DND-41 (cell line): ENCODE measurements at places on chromosomes 3 and 15.
A peak's percentile ranks its signal among the peaks of the same experiment; 100 is the strongest.

- DNase-seq: no peak
- H3K36me3 ChIP-seq: no peaks in the 10 kb centered on the region
- H3K27ac ChIP-seq: no peak overlapping the region
- no peaks in the 10 kb centered on the region for H3K27me3 ChIP-seq
- no peaks in the 10 kb centered on the region for H3K4me1 ChIP-seq
- H3K4me3 ChIP-seq: no peak overlapping the region
Observed at GRCh38 chr3:156102267-156102931, 18.0 kb upstream of the KCNAB1 start.

- no peaks in the 10 kb centered on the region for H3K4me1 ChIP-seq
- H3K27me3 ChIP-seq: no peaks in the 10 kb centered on the region
- no peak overlapping the region for H3K4me3 ChIP-seq
- DNase-seq: no peak
Observed at GRCh38 chr3:17399586-17399985, 342.8 kb downstream of the TBC1D5 start.

- DNase-seq: no peak
- no peaks in the 10 kb centered on the region for H3K27me3 ChIP-seq
- no peaks in the 10 kb centered on the region for H3K36me3 ChIP-seq
- H3K4me1 ChIP-seq: no peaks in the 10 kb centered on the region; the same call in 1 of the 2 replicates
Observed at GRCh38 chr3:106611841-106612240, 743.0 kb upstream of the CBLB start.

DNA sequence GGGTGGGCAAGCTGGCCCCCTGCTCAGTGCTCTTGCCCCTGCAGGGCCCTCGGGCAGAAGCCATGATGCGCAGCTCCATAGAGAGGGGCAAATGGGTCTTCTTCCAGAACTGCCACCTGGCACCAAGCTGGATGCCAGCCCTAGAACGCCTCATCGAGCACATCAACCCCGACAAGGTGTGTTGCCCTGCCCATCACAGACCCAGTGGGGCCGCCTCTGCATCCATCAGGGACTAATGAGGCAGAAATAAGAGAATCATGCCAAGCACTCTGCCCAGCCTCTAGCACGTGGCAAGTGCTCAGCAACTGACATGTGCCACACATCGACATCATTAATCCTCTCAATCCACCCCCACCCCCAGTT lies 49.4 kb downstream of the SEMA3G start:
- no peak overlapping the region for H3K4me3 ChIP-seq
- H3K27ac ChIP-seq: no peak overlapping the region
- no peaks in the 10 kb centered on the region for H3K27me3 ChIP-seq
- no peak for DNase-seq

DNA sequence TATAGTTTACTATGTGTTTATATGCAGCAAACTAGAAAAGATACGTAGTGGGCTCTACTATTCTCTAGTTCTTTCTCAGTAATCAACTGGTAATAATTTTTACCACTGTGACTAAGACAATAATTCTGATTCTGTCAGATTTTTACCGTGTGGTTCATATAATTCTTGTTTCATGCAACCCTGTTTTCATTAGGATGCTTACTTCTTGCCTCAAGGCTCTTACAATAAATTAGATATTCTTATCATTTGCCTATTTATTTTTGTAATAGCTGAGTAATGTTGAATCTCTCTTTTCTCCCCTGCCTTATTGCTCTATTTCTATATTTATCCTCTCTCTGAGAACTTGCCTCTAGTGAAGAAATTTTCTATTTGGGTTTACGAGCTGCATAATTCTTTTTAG lies 524.7 kb downstream of the NAALADL2 start:
- H3K27ac ChIP-seq: no peak overlapping the region
- H3K4me3 ChIP-seq: no peak overlapping the region
- H3K36me3 ChIP-seq: no peaks in the 10 kb centered on the region
- DNase-seq: no peak

GRCh38 chr3:60767536-60767935 lies 483.7 kb downstream of the FHIT start:
- DNase-seq: no peak
- H3K27ac ChIP-seq: no peak overlapping the region

GRCh38 chr3:183114384-183115178 lies 15.3 kb upstream of the MCCC1 start:
- no peak overlapping the region for H3K27ac ChIP-seq
- peaks cover 9% of the 10 kb centered on the region for H3K4me1 ChIP-seq
- H3K27me3 ChIP-seq: peaks cover 11% of the 10 kb centered on the region
- no peak for DNase-seq
- H3K4me3 ChIP-seq: no peak overlapping the region
- no peaks in the 10 kb centered on the region for H3K36me3 ChIP-seq

- DNase-seq: no peak
- H3K4me3 ChIP-seq: peak overlapping the region; percentile 45
- H3K27me3 ChIP-seq: no peaks in the 10 kb centered on the region
- peaks cover 10% of the 10 kb centered on the region for H3K36me3 ChIP-seq
Observed at GRCh38 chr15:99279827-99280226, 28.5 kb downstream of the LRRC28 start.

GRCh38 chr15:100471933-100472332 lies 56.8 kb downstream of the CERS3 start:
- H3K36me3 ChIP-seq: no peaks in the 10 kb centered on the region
- DNase-seq: no peak
- no peak overlapping the region for H3K4me3 ChIP-seq
- no peaks in the 10 kb centered on the region for H3K27me3 ChIP-seq
- H3K4me1 ChIP-seq: no peaks in the 10 kb centered on the region
- H3K27ac ChIP-seq: no peak overlapping the region

DNA sequence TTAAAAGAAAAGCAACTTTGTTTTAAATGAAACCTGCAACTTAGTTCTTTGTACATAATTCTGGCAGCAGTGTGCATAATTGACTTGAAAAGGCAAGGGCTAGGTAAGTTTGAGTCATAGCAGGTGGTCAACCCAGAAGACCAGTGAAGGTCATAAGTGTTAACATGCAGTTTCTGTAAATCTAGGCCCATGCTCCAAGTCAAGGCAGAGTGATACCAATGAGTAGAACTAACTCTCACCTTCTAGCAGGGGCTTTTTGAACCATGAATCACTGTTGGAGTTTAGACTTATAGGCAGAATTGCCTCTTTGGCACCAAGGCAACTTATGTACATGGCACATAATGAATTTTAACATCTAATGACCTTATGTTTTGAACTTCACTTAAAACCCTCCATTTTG lies 29.5 kb upstream of the IL20RB start:
- H3K4me1 ChIP-seq: no peaks in the 10 kb centered on the region
- H3K4me3 ChIP-seq: no peak overlapping the region
- no peak for DNase-seq
- H3K27ac ChIP-seq: no peak overlapping the region

GRCh38 chr3:150260398-150260710 lies 147.7 kb upstream of the TSC22D2 start:
- H3K27me3 ChIP-seq: peaks cover 3% of the 10 kb centered on the region
- no peak overlapping the region for H3K27ac ChIP-seq
- DNase-seq: no peak
- no peaks in the 10 kb centered on the region for H3K36me3 ChIP-seq

DNA sequence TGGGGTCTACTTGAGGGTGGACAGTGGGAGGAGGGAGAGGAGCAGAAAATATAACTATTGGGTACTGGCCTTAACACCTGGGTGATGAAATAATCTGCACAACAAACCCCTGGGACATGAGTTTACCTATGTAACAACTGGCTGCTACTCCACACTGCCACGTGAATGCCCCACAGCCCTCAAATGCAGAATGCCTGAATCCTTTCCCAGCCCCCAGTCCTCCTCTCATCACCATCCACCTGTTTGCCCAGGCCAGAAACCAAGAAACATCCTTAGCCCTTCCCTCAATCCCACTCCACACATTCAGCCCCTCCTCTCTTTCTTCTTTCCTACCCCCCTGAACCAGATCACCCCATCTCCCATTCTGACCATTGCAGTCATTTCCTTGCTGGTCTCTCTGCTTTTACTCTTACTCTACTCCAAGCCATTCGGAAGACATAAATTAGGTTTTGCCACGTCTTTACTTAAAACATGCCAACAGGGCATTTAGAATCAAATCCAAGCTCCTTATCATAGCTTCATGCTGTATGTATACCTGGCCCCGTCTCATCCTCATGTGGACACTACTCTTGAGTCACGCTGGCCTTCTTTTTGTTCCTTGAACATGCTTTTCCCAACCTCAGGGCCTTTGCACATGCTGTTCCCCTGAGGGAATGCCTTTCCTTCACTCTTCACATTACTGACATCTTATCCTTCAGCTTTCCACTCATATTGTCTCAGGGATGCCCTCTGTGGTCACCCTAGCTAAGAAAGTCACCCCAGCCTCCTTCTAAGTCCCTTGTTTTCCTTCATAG lies 137.5 kb upstream of the ABHD17C start:
- H3K27me3 ChIP-seq: peaks cover 4% of the 10 kb centered on the region
- H3K4me1 ChIP-seq: no peaks in the 10 kb centered on the region
- H3K36me3 ChIP-seq: no peaks in the 10 kb centered on the region
- DNase-seq: no peak
- H3K4me3 ChIP-seq: no peak overlapping the region

DNA sequence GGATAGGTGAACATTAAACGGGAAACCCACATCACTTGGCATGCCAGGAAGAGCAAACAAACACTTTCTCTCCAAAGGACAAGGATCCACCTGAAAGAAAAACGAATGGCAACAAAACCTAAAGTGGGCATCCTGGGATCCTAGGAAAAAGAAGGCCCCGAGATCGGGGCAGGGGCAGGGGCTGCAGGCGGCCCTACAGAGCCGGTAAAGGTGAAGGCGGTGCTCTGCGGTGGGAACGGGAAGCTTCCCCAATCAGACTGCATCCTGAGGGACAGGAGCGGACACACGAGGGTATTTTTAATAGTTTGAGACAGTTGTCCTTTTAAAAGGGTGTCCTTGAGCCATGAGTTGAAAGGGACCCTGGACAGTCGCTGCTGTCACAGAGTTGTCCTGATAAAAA lies 24.9 kb upstream of the GABRA5 start:
- H3K27ac ChIP-seq: no peak overlapping the region
- no peak overlapping the region for H3K4me3 ChIP-seq
- H3K36me3 ChIP-seq: no peaks in the 10 kb centered on the region
- no peaks in the 10 kb centered on the region for H3K27me3 ChIP-seq
- DNase-seq: no peak
- no peaks in the 10 kb centered on the region for H3K4me1 ChIP-seq

DNA sequence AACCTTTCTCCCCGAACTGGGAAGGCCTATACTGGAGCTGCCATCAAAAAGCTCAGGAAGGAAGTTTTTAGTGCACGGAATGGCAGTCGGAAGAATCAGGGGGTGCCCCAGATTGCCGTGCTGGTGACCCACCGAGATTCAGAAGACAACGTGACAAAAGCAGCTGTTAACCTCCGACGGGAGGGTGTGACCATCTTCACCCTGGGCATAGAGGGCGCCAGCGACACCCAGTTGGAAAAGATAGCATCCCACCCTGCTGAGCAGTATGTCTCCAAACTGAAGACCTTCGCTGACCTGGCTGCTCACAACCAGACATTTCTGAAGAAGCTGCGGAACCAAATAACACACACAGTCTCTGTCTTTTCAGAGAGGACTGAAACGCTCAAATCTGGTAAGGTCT lies 48.2 kb downstream of the COL6A6 start:
- peaks cover 3% of the 10 kb centered on the region for H3K27me3 ChIP-seq
- no peak overlapping the region for H3K27ac ChIP-seq
- H3K36me3 ChIP-seq: no peaks in the 10 kb centered on the region
- H3K4me1 ChIP-seq: no peaks in the 10 kb centered on the region
- no peak overlapping the region for H3K4me3 ChIP-seq

- H3K27me3 ChIP-seq: no peaks in the 10 kb centered on the region
- no peaks in the 10 kb centered on the region for H3K36me3 ChIP-seq
- H3K4me3 ChIP-seq: no peak overlapping the region
- no peak for DNase-seq
- H3K4me1 ChIP-seq: peaks cover 72% of the 10 kb centered on the region
- peak overlapping the region; percentile 98 for H3K27ac ChIP-seq
Observed at GRCh38 chr15:88400591-88401250, 66.5 kb downstream of the MRPL46 start.

- no peak overlapping the region for H3K4me3 ChIP-seq
- no peak for DNase-seq
- H3K4me1 ChIP-seq: no peaks in the 10 kb centered on the region
Observed at GRCh38 chr3:100577382-100578008, 31.9 kb upstream of the ADGRG7 start.

DNA sequence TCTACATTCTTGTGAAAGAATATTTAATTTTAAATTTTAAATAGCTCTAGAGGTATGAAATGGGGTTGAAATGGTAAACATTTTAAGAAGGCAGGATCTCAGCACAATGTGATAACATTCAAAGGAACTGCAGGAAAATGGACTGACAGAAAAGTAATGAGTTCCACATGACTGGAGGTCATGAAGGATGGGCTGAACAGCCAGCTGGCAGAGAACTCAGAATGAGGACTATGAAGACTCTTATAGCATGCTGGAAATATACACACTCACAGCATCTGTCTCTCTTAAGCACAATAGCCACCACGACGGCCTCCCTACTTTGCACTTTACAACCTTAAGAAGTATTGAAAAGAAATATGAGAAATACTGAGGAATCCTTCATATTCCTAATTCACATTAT lies 94.7 kb downstream of the TNIK start:
- DNase-seq: no peak
- no peaks in the 10 kb centered on the region for H3K36me3 ChIP-seq
- H3K4me3 ChIP-seq: no peak overlapping the region
- no peaks in the 10 kb centered on the region for H3K27me3 ChIP-seq

GRCh38 chr3:72271216-72271615 lies 486.3 kb upstream of the PROK2 start:
- H3K27ac ChIP-seq: no peak overlapping the region
- no peaks in the 10 kb centered on the region for H3K27me3 ChIP-seq
- no peak overlapping the region for H3K4me3 ChIP-seq
- H3K36me3 ChIP-seq: no peaks in the 10 kb centered on the region
- no peaks in the 10 kb centered on the region for H3K4me1 ChIP-seq

- no peaks in the 10 kb centered on the region for H3K4me1 ChIP-seq
- H3K36me3 ChIP-seq: no peaks in the 10 kb centered on the region
- H3K4me3 ChIP-seq: no peak overlapping the region
- no peak overlapping the region for H3K27ac ChIP-seq
Observed at GRCh38 chr3:132253262-132253878, 63.8 kb upstream of the ACP3 start.

DNA sequence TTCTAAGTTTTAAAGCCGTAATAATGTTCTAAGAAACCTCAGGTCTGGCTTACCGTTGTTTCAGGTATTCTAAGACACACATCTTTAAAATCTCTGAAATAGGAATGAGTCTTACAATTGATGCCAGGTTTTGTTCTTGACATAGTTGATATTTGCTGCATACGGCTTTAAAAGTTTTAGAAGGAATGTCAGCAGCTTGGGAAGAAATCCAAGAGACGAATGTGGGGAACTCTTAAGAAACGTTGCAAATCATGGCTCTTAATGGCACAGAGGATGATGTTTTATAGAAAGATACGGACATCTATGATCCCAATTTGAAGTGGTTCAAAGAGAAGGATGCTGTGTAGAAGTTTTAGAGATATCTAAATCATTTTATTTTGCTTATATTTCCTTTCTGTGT lies 11.5 kb downstream of the NUDT16 start:
- DNase-seq: no peak
- H3K36me3 ChIP-seq: no peaks in the 10 kb centered on the region
- H3K27me3 ChIP-seq: no peaks in the 10 kb centered on the region
- H3K4me1 ChIP-seq: no peaks in the 10 kb centered on the region

- H3K4me1 ChIP-seq: no peaks in the 10 kb centered on the region
- DNase-seq: peak; percentile 11
- no peak overlapping the region for H3K4me3 ChIP-seq
- no peaks in the 10 kb centered on the region for H3K36me3 ChIP-seq
- no peak overlapping the region for H3K27ac ChIP-seq
Observed at GRCh38 chr3:27943106-27943505, 221.0 kb upstream of the EOMES start.

- no peaks in the 10 kb centered on the region for H3K4me1 ChIP-seq
- no peak for DNase-seq
- H3K36me3 ChIP-seq: no peaks in the 10 kb centered on the region
- no peak overlapping the region for H3K27ac ChIP-seq
Observed at GRCh38 chr3:135597855-135598254, 367.7 kb upstream of the PPP2R3A start.
